ENCODE measurements at places on chromosomes 3 and 15. TPM values are rescaled to one million over a fixed set of nuclear protein-coding genes. Genes with fewer than 3 reads are reported as not detected.
A peak's percentile ranks its signal among the peaks of the same experiment; 100 is the strongest.

OR5K2 gene
- not detected for total RNA-seq

GOLGA6L4 gene
- 6.8 TPM for total RNA-seq

GRAMD1C gene
- total RNA-seq = 2.7 TPM

DENND4A gene
- total RNA-seq = 30.4 TPM

- peaks cover 23% of the 10 kb centered on the region for H3K4me1 ChIP-seq
- H3K36me3 ChIP-seq = no peaks in the 10 kb centered on the region
- no peak overlapping the region for H3K27ac ChIP-seq
- DNase-seq = no peak
- H3K4me3 ChIP-seq = no peak overlapping the region
- H3K27me3 ChIP-seq = no peaks in the 10 kb centered on the region
Observed at GRCh38 chr3:172177046-172177445, 137.7 kb downstream of the FNDC3B start.

- H3K4me1 ChIP-seq = no peaks in the 10 kb centered on the region
- DNase-seq = no peak
- no peak overlapping the region for H3K4me3 ChIP-seq
- no peaks in the 10 kb centered on the region for H3K36me3 ChIP-seq
- H3K27me3 ChIP-seq = no peaks in the 10 kb centered on the region
Observed at GRCh38 chr3:59879031-59879581, 829.3 kb upstream of the CFAP20DC start.

GRCh38 chr15:65404186-65404872 lies 18.4 kb downstream of the IGDCC4 start:
- no peaks in the 10 kb centered on the region for H3K4me1 ChIP-seq
- DNase-seq = no peak
- no peak overlapping the region for H3K4me3 ChIP-seq
- H3K36me3 ChIP-seq = no peaks in the 10 kb centered on the region
- H3K27ac ChIP-seq = no peak overlapping the region
- no peaks in the 10 kb centered on the region for H3K27me3 ChIP-seq

GRCh38 chr15:87631093-87631492 lies 625.4 kb downstream of the NTRK3 start:
- H3K4me1 ChIP-seq = peaks cover 4% of the 10 kb centered on the region
- H3K27ac ChIP-seq = no peak overlapping the region
- DNase-seq = no peak

- no peak for DNase-seq
- H3K36me3 ChIP-seq = no peaks in the 10 kb centered on the region
- H3K27ac ChIP-seq = no peak overlapping the region
- no peaks in the 10 kb centered on the region for H3K27me3 ChIP-seq
Observed at GRCh38 chr3:162368417-162368816, 871.8 kb downstream of the OTOL1 start.

DNA sequence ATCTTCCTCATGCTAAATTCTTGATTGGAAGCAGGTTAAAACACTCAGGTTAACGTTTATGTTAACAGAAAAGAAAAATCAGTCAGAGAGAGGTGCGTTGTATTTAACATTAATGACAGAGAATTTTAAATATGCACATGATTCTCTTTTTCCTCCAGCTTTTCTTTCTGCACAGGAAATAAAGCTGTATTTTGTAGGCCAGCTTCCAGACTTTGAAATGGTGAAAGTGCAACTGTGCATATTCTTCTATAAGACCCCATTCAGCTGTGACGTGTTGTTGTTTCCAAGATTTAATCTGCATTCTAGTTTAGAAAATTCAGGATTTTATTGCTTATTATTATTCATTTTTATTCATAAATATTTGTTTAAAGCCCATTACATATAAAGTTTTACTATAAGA lies 11.8 kb downstream of the MBNL1 start:
- no peak for DNase-seq
- peak overlapping the region; percentile 40 for H3K4me3 ChIP-seq
- H3K36me3 ChIP-seq = no peaks in the 10 kb centered on the region
- H3K4me1 ChIP-seq = peaks cover 7% of the 10 kb centered on the region

DNA sequence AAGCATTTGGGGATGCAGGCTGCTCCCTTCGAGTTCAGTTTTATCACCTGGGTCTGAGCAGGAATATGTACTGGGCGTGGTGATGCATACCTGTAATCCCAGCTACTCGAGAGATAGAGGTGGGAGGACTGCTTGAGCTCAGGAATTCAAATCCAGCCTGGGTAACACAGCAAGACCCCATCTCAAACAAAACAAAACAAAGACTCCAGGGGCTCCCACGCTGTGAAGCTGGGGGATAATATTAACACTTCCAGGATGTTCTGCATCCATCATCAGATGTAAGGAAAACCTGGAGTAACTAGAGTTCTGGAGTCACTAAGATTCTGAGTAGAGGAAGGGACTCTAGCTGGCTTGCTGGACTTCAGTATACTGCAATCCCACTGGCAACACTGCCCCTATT lies 40.6 kb downstream of the LYZL4 start:
- no peaks in the 10 kb centered on the region for H3K36me3 ChIP-seq
- H3K27me3 ChIP-seq = no peaks in the 10 kb centered on the region
- H3K4me1 ChIP-seq = no peaks in the 10 kb centered on the region
- peak overlapping the region; percentile 26 for H3K27ac ChIP-seq
- no peak for DNase-seq
- H3K4me3 ChIP-seq = no peak overlapping the region

- no peak for DNase-seq
- no peaks in the 10 kb centered on the region for H3K4me1 ChIP-seq
Observed at GRCh38 chr15:52054381-52054780, 35.4 kb downstream of the MAPK6 start.

- H3K27me3 ChIP-seq = no peaks in the 10 kb centered on the region
- H3K4me3 ChIP-seq = no peak overlapping the region
- H3K36me3 ChIP-seq = no peaks in the 10 kb centered on the region
- DNase-seq = no peak
- H3K27ac ChIP-seq = peak overlapping the region; percentile 22
Observed at GRCh38 chr3:142276781-142277180, 51.4 kb upstream of the GK5 start.

- no peaks in the 10 kb centered on the region for H3K27me3 ChIP-seq
- H3K36me3 ChIP-seq = no peaks in the 10 kb centered on the region
- H3K4me1 ChIP-seq = peaks cover 9% of the 10 kb centered on the region
- H3K27ac ChIP-seq = no peak overlapping the region
- no peak overlapping the region for H3K4me3 ChIP-seq
Observed at GRCh38 chr3:24589931-24590880, 95.6 kb upstream of the THRB start.

GRCh38 chr3:77026904-77027634 lies 12.8 kb upstream of the ROBO2 start:
- no peaks in the 10 kb centered on the region for H3K27me3 ChIP-seq
- DNase-seq = no peak
- no peaks in the 10 kb centered on the region for H3K36me3 ChIP-seq
- H3K4me3 ChIP-seq = no peak overlapping the region
- no peak overlapping the region for H3K27ac ChIP-seq

- H3K4me3 ChIP-seq = no peak overlapping the region
- H3K27ac ChIP-seq = no peak overlapping the region
- H3K4me1 ChIP-seq = no peaks in the 10 kb centered on the region
- no peak for DNase-seq
Observed at GRCh38 chr3:50625231-50626182, 8.6 kb downstream of the MAPKAPK3 start.

- no peak overlapping the region for H3K4me3 ChIP-seq
- no peaks in the 10 kb centered on the region for H3K27me3 ChIP-seq
- DNase-seq = no peak
- no peak overlapping the region for H3K27ac ChIP-seq
- H3K4me1 ChIP-seq = no peaks in the 10 kb centered on the region
Observed at GRCh38 chr15:96180087-96180748, 150.3 kb upstream of the NR2F2 start.
